ENCODE measurements at places on chromosomes 2 and 18.

DNA sequence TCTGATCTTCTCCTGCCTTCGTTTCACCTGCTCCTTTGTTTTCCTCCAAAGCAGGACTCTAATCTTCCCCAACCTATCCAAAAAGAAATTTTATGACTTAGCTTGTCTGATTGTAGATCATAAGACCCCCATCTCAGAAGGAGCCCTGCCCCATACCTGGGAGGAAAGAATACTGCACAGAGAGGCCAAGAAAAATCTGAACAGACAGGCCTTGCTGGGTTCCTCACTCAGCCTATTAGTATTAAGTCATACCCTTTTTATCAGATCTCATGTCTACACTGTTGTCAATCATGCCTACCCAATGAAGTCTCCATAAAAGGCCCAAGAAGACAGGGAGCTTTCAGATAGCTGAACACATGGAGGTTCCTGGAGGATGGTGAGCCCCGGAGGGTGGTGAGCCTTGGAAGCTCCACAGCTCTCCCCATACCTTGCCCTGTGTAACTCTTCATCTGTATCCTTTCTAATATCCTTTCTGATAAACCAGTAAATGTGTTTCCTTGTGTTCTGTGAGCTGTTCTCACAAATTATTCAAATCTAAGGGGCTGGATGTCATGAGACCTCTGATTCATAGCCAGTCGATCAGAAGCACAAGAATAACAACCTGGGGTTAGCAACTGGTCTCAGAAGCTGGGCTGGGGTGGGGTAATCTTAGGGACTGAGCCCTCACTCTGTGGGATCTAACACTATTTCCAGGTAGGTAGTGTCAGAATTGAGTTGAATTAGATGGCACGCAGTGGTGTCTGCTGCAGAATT, 108.8 kb downstream of the SPOPL start:
- no peak for DNase-seq

DNA sequence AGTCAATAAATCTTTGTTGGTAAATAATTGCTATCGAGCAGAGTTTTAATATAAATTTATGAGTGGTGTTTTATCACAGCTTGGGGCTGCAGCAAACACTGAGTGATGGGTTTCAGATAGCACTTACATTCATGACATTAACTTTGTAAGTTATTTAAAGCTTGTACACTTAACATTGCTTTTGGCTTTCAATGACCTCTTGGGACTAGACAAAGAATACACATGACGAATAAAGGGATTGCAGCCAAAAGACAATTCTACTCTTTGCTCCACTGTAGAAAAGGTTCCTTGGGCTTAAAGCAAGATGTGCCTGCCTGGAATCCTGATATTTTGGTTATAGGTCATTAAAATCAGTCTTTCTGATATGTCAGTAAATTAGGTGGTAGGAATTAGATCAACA, 299.5 kb downstream of the GBX2 start:
- DNase-seq = no peak

- no peak for DNase-seq
Measured at GRCh38 chr2:240247868-240248720, 107.6 kb upstream of the OTOS start.

- no peak for DNase-seq
Measured at GRCh38 chr2:65511306-65511705, 78.9 kb upstream of the SPRED2 start.

DNA sequence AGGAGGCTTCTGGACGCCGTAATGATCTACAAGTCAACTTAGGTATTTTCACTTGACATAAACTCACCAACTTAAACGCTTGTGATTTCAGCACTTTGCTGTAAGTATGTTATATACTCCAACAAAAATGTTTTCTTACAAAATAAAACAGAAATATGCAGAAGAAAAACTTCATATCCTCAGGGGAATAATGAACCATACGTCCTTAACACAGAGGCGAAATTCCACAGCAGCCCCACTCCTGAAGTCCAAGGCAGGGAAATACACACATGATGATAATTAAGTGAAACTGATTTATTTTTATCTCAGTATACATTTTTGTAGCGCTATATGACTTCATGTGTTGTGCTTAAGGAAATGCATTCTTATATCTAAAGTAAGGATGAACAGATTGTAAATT, 335.4 kb upstream of the VWC2L start:
- DNase-seq = no peak

DNA sequence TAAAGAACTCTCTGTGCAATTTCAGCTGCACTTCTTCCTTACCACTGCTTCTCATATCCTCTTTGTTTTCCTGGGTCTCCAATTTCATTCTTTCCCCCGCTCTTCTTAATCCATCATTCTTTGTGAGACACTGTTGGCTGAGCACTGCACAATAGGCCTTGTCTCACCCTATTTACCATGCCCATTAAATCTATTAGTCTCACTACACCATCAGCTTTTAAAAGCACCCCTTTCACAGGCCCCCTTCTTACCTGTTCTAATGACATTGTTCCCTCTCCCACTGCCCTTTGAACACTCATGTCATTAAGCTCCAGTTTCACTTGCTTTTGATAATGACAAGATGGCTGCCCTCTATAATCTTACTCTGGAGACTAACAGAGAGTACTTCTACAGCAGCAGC, 404.1 kb upstream of the ACVR2A start:
- no peak for DNase-seq

All from AML-193 (cell line).